Stimulated activated CD8-positive, alpha-beta memory T cell treated with anti-CD3 and anti-CD28 coated beads, Interleukin-7, amount 100 ng/mL, for 4 hours (primary cell): ENCODE measurements at places on chromosomes 12 and 14.

GRCh38 chr12:99388671-99389195, 258.8 kb upstream of the GARIN6 start:
- no peak for DNase-seq

DNA sequence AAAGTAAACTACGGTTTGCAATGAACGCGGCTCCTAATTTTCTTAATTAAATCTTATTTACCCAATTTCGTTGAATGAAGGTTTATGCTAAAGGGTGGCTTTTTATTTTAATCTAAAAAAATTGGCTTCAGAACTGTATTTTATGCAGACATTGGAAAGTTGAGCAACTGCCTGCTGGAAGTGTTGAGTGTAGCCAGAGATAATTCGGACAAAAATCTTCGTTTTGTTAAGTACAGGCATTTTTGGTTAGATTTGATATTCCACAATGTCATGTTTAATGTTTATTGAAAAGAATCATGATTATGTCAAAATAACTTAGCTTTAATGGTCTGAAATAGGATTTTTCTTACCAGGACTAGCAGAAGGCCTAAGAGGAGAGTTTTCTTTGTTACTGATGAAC, 875 bp downstream of the IRAK3 start:
- DNase-seq = no peak

- DNase-seq = no peak
Observed at GRCh38 chr12:124964836-124965462, 24.0 kb downstream of the DHX37 start.

DNA sequence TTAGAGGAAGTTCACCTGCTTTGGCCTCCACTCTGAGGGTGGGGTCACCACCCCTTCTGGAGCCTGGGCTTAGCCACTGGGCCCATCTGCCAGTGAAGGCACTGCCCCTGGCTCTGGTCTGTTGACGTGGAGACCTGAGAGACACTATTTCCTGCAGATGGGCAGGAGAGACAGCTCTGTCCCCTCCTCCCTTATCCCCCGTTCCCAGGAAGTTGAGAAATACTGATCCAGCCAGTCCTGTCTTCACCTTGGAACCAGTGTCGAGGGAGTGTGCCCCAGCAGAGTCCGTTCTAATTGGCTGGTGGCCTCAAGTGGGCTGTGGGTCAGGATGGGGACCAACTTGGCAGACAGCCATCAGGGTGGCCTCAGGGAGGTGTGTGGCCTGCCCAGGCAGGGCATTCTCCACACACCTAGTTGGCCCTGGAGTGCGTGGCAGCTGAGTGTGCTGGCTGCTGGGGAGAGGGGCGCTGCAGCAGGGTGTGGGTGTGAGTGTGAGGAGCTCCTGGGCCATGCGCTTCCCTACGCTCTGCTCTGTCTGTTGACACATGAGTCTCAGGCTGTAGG, 25.4 kb downstream of the CLSTN3 start:
- DNase-seq = no peak

DNA sequence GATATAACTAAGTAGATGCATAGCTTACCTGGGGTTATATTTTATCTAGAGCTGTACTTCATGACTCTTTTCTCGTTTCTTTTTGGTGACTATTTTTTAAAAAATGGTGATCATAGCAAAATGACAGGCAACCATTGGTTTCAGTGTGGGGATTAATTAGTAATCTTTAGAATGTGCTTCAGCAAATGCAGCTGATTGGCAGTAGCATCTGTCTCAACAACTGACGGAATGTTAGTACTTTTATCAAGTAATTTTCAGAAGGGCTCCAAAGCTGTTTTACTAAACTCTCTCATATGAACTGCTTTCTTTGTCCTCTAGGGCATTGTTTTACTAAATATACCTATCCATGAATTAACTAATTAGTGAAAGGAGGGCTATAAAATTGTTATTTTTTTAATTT, 117.6 kb downstream of the TRMT5 start:
- no peak for DNase-seq

- no peak for DNase-seq
Observed at GRCh38 chr12:105057174-105057573, 27.1 kb downstream of the ALDH1L2 start.

DNA sequence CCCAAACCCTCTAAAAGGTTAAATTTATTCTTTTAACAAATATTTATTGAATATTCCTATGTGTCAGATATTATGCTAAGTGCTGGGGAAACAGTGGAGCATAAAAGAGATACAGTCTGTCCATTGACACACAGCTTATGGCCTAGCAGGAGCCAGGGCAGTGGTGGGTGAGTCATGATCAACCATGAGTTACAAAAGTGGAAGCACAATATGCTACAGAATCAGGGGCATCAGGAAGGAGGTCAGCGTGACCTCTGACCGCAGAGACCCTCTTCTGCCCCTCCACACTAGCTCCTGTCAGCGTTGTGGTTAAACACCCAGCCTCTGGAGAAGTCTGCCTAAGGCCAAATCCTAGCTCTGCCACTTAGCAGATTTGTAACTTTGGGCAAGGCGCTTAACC, 4.7 kb upstream of the PPP1R1A start:
- DNase-seq = no peak

DNA sequence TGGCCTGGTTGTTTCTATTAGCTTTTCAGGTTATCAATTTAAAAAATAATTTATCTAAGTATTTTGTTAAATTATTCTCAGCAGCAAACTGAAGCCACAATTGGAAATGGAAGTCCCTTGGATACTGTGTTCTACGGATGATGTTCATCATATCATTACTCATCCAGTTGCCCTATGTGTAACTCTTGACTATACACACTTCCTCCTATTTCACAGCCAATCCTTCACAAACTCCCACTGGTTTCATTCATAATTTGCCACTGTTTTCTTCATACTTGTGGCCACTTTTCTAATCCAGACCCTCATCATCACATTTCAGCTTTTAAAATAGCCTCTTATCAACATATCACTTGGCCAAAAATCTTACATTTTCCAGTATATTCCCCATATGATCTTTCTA, 84.0 kb downstream of the CATSPERB start:
- DNase-seq = no peak

- DNase-seq = no peak
Observed at GRCh38 chr12:128259556-128260070, 7.4 kb upstream of the TMEM132C start.

DNA sequence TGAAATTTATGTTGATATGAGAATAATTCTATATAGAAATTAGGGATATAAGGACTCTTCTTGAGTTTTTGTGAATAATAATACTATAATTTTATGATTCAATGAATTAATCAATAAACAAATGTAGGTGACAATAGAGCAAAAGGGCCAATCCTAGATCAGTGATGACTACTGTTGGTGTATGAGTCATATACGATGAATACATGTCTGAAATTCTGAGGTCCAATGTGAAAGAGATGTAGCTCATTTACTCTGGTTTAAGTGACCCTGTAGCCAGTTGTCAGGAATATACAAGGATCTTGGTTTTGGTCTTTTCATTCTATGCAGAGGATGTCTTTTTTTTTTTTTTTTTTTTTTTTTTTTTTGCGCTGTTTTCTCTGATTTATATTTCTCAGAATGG, 72.1 kb upstream of the RTL1 start:
- DNase-seq = no peak

- no peak for DNase-seq
Observed at GRCh38 chr12:66813137-66813892, 134.4 kb upstream of the GRIP1 start.

- DNase-seq = no peak
Observed at GRCh38 chr12:47210776-47211175, 131.0 kb upstream of the AMIGO2 start.

GRCh38 chr14:81132468-81132867, 88.3 kb downstream of the GTF2A1 start:
- no peak for DNase-seq

GRCh38 chr14:20516921-20517320, 11.6 kb downstream of the RNASE10 start:
- no peak for DNase-seq

- no peak for DNase-seq
Observed at GRCh38 chr14:41016213-41016612, 590.5 kb upstream of the LRFN5 start.

DNA sequence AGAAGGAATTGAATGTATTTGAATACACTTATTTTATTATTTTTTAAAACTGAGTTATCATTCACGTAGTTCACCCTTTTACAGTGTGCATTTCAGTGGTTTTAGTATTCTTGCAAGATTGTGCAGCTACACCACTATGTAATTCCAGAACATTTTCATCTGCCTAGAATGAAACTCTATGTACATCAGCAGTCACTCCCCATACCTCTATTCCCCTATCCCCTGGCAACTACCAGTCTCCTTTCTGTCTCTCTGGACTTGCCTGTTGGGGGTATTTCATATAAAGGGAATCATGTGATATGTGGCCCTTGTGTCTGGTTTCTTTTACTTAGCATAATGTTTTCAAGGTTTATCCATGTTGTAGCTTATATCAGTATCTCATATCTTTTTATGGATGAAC, 96.8 kb downstream of the BORCS5 start:
- no peak for DNase-seq

GRCh38 chr12:78407722-78408121, 456.9 kb upstream of the SYT1 start:
- DNase-seq = no peak

DNA sequence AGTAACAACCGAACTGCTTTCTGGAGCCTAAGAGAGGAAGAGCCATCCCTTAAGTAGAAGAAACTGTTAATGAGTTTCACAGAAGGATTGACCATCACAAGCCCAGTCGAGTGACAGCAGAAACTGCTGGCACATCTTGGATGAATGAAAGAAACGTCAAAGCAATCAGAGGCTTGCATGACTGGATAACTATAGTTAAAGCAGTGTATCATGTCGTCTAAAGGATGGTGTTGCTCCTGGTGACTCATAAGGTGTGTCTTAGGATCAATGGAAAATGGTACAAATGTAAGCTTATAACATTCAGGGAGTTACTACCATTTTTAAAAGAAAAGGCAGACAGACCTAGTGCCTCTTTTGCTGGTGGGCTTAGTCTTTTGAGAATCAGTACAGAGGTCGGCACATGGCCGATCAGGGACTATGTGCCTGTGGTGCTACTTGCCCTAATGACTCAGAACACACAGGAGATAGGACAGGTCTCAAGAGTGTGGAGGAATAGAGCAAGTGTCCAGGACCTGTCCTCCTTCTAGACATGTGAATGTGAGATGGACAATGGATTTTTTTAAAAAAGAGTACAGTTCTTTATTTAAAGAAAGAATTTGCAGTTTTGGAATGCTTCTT, 55.7 kb downstream of the TMX1 start:
- no peak for DNase-seq

DNA sequence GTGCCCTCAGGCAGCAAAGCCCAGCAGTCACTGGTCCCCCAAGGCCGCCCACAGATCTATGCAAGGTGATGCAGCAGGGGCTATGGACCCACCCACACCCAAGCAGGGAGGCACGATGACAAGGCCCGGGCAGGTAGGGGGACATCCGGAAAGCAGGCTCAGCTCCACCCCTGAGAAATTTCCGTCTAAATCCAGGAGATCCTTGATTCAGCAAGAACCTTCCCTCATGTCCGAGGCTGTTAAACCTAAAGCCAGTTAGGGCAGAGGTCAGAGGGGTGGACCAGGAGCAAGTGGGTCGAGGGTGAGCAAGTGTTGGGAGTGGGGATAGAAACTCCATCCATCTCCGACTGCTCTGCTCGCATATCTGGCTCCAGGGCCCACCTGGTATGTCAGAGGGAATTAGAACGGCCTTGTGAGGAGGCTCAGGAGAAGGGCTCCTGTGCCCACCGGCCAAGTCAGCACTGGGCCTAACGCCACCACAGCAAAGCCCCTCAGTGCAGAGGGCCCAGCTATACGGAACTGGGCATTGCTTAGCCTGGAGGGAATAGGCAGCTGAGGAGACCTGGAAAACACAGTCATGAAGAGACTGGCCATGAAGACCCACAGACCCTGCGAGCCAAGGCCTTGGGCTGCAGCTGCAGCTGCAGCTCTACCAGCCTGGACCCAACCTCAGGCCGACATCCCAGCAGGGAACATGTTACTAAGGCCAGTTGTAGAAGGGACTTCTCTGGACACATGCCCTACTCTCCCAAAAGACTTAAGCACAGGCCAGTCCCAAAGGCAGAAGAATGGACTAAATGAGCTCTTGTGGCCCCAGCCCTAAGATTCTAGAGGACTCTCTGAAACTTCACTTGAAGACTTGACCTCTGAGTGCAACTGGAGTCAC, 34.3 kb downstream of the DAD1 start:
- no peak for DNase-seq

GRCh38 chr12:75917083-75917482, 114.5 kb downstream of the PHLDA1 start:
- DNase-seq = no peak

DNA sequence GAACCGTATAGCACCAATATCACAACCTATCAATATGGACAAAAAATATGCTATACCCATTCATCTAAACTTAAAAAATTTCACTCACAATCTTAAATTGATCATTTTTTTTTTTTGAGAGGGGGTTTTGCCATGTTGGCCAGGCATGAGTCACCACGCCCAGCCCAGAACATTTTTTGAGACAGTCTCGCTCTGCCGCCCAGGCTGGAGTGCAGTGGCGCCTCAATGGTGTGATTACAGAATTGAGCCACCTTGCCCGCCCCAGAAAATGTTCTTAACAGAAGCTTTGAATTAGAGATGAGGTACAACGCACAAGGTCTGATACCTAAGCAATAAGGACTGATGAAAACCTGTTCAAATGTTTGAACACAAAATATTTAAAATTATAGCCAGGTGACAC, 15.8 kb upstream of the ATP5F1B start:
- DNase-seq = no peak

- no peak for DNase-seq
Observed at GRCh38 chr12:19398376-19399363, 40.6 kb upstream of the AEBP2 start.

GRCh38 chr12:132450418-132451171, 39.4 kb upstream of the FBRSL1 start:
- DNase-seq = no peak

GRCh38 chr12:125178222-125178621, 113.0 kb downstream of the AACS start:
- DNase-seq = no peak

GRCh38 chr14:45249856-45250575, 3.0 kb downstream of the MIS18BP1 start:
- DNase-seq = no peak

- DNase-seq = no peak
Observed at GRCh38 chr12:125276567-125276966, 211.3 kb downstream of the AACS start.

DNA sequence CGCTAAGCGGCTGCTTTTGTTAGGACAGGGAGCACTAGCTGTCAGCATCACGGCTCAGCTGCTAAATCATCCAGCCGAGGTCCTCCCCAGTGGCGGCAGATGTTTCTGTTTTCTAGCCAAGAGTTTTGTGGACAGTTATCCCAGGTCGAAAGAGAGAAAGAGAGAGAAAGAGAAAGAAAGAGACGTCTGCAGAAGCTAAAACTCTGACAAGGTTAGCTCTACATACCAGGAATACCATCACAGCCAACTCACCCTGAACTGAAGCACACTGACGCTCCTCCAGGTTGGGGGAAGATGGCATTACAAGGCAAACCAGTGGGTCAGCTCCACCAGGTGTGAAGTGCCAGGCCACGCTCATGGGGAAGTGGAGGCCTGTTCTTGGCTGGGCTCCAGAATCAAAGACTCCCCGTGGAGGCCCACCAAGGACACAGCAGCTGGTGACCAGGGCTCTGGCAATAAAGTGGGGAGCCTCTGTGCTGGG, 64.9 kb upstream of the DICER1 start:
- no peak for DNase-seq
